B cell (primary cell): ENCODE measurements at places on chromosomes 5 and 9.

GRCh38 chr5:137757634-137758033, 3.5 kb upstream of the HNRNPA0 start:
- DNase-seq, result no peak

DNA sequence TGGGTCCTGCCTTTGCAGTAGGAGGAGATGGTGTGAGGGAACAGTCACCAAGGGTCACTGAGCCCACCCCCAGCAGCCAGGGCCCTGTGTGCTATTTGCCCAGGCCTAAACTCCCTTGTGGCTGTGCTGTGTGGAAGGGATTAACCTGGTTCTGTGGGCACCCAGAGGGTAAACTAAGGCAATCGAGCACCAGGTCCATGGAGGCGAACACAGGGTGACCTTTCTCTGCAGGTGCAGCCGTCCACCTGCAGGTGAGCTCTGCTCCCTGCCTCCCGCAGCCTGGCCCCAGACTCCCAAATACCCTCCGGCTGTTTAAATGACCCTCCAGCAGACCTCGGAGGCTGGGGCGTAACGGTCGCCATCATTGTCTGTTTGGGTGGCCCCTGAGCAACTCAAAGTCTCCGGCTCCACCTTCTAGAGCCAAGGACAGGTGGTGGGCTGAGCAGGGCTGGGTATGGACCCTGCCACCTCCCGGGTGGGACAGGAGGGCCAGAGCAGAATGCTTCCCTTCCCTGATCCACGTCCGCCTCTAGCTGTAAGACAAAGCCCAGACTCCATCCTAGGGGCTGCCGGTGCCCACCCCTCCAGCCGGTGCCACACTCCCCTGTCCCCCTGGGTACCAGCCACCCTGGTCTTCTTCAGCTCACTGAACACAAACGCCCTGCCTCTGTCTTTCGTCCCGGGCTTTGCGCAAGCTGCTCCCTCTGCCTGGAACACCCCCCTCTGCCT, 34.1 kb upstream of the FIBCD1 start:
- no peak for DNase-seq

GRCh38 chr5:53962306-53962705, 348.1 kb downstream of the ARL15 start:
- DNase-seq, result no peak

DNA sequence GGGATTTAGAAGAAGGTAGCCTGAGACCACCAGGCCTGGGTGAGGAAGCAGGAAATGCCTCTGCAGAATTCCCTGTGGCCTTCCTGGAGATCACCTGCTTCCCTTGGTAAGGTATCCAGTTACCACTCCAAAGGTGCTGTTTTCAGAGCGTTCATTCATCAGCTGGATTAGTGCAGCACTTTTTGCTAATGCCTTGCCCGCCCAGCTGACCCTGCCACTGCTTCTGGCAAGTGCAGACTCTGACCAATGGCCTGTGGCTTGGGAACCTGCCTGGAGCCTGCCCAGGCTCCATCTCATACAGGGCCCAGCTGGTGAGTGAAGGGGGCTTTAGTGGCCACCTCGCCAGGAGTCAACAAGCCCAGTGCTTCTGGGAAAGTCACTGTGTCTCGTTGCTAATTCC, 48.6 kb downstream of the FOXI1 start:
- DNase-seq, result no peak

DNA sequence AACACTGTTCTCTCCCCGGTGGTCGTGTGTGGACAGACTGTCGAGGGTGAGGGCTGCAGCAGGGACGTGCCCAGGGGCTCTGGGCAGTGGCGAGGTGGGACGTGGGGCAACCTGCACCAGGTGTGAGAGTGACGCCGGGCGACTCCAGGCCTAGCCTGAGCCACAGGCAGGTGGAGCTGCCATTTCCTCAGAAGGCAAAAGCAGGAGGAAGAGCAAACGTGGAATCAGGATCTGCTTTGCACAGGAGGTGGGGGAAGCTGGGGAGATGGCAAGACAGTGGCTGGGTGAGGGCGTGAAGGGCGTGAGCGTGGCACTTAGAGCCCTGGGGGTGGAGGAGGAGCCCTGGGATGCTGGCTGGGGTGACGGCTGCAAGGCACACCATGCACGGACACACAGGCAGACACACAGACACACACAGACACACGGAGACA, 39.6 kb upstream of the NSMF start:
- DNase-seq, result no peak
